ENCODE measurements at places on chromosomes 1 and 21.
A peak's percentile ranks its signal among the peaks of the same experiment; 100 is the strongest.

DNA sequence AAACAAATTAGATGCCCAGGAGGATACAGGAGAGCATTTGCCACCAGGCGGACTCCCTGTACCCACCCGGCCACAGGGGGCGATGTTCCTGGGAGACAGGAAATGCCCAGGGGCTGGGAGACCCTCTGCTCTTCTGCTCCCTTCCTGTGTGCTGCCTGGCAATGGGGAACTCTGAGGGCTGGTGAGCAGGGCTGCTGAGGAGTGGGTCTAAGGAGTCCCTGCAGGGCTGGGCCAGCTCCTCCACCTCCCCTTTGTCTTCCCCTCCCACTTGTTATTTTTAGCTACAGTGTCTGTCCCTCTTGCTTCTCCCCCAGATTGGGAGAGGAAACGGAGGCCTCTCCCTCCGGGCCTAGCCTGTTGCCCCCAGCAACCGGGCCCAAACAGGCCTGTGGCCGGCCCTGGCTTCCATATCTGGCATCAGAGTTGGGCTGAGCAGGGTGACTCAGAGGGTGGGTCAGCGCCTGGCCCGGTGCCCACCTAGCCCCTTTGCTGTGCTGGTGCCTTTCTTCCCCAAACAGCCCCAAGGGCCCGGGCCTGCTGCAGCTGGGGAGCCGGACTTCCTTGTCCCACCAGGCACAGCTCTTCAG, 11.6 kb downstream of the LMNA start:
- peak; percentile 57 for DNase-seq

DNA sequence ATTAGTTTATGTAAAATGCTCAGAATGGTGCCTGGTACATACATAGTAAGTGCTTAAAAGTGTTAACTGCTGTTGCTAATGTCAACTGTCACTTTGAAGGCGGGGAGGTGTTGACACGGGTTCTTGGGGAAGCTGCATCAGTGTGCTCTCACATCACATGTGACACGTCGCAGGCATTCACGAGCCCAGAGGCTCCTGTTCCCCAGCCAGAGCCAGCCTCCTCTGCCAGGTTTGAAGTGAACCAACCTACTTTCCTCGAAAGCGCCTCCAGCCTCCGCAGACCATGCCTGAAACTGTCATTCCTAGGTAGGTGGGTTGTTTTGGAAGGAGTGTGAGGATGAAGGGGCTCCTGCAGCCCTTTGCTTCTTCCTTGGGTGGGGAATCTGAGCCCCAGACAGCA, 13.8 kb downstream of the GALNT2 start:
- no peak for DNase-seq

DNA sequence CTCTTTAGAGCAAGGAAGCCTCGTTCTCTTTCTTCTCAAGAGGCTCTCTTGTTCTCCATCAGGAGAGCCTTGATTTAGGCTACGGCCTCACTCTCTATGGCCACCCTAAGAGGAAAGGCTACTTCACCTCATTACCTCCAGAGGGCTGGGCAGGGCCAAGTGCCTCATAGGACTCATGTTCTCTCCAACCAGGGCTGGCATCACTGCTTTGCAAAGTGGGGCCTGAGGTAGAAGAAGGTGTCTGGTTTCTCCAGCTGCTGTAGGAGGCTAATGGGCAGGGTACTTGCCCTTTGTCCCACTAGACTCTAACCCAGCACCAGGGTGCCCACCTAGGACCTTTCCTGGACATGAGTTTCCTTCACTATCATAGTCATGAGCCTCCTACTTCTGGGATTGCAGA, 2.1 kb upstream of the ATXN7L2 start:
- no peak for DNase-seq

GRCh38 chr21:38938343-38938742, 132.6 kb downstream of the ETS2 start:
- no peak for DNase-seq

DNA sequence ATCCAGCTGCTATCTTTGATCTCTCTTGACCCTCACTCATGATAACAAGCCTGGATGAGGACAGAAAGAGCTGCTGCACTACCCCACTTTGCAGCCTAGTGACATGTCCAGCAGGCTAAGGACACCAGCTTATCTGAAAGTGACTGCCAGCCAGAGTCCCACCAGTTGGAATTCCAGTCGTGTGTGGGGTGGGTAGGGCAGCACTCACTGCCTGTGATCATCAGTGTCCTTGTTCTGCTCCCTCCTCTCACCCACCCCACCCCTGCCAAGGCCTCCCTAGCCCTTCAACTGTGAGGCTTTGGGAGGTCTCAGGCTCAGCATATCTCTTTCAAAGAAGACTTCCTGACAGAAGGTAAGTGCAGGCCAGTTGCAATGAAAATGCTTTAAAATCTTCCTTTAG, 15.5 kb upstream of the NMNAT2 start:
- DNase-seq = no peak

DNA sequence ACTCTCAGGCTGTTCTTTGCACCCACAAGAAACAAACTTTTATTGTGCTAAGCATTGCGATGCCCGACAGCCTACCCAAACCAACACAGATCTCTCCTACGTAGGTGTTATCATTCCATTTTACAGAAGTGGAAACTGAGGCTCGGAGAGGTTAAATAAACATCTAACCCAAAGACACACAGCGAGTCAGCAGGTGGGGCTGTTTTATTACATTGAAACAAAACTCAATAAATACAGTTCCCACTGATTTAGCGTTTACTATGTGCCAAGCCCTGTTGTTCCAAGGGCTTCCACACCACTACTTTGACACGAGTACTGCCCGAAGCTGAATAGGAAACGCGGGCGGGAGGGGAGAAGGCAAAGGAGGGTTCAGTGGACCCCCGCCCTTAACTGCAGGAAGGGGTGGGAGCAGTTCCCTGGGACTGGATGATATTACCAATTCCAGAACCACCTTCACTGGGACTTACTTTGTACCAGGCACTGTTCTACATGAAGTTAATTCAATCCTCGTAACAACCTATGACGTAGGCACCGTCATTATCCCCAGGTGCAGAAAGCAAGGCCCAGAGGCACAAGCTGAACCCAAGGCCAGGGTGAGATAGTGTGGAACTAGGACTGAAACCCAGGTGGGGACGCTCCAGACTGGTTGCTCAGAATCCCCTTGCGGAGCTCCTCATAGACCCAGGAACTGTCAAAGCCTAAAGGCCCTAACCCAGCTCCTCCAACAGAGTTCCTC, 19.3 kb upstream of the ALDH4A1 start:
- no peak for DNase-seq

DNA sequence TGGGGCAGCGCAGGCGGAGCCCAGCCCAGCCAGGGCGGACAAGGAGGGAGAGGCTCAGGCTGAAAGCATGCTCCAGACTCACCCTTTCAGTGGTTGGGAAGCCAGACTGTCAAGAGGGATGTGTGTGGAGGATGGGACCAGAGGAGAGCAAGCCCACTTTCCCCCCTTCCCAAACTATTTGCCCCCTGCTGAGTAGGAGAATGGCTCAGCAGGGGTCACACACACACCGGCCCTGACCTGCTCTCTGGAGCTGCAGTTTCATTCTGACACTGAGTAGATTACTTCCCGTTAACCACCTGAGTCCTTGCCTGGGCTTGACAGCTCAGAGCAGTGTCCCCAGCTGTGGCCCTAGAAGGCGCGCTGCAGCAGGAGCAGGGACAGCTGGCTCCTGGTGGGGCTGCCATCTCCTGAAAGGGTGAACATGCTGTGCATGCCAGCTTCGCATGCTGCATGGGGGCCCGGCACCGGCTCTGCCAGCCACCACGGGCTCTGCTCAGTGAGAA, 51.6 kb upstream of the CNTN2 start:
- no peak for DNase-seq

DNA sequence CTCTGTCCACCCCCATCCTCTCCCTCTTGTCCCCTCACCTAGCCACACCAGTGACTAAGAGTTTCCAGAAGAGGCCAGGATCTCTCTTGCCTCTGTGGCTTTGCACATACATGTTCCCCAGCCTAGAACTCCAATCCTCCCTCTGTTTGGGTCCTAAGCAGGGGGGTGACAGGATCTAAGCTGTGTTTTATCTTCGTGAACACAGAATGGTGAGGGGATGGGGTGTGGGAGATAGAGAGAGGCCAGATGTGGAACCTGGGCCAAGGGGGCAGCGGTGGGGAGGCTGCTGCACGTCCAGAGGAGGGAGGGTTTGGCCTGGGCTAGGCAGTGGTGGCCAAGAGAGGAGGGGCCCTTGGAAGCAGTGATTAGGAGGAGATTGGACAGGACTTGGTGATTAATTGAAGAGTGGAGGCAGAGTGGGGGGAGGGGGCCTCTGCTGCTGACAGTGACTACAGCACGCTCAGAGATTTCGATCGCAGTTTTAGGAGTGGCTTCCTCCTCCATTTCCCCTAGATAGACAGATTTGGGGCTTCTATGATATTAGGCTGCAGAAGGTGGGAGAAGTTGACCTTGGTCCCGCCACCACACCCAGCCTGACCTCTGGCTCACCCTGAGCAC, 17.1 kb upstream of the ADGRB2 start:
- DNase-seq = no peak

DNA sequence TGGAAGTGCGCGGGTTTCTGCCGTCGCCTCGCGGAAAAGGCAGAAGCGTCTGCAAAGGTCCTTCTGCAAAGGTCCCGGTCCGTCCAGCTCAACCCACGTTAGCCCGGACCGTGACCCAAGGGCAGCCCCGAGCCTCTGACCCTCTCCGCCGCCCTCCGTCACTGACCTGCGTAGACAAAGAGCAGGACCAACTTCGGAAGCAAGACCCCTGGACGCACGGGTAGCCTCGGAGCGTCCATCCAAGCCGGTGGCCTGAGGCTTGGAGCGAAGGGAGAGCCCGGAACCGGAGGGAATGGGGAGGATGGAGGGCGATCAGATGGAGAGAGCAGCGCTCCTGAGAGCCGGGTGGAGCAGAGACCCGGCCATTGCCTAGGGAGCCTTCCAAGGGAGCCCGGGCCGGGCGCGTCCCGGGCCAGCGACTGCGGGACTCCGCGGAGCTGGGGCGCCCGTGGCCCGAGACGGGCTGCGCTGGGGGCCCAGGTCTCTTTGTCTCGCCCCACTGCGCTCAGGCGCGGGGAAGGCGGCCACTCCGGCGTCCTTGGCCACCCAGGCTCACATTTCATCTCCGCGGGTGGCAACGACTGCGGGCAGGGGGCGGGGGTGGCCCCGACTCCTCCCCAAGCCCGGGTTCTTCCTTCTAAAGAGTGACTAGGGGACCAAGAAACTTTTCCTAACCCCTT, at the start of gene CYYR1:
TSS of gene CYYR1 (minus strand) at position 585 of the 680 bp plus-strand sequence. CDS start at position 239, 346 bp downstream.
- DNase-seq = no peak

DNA sequence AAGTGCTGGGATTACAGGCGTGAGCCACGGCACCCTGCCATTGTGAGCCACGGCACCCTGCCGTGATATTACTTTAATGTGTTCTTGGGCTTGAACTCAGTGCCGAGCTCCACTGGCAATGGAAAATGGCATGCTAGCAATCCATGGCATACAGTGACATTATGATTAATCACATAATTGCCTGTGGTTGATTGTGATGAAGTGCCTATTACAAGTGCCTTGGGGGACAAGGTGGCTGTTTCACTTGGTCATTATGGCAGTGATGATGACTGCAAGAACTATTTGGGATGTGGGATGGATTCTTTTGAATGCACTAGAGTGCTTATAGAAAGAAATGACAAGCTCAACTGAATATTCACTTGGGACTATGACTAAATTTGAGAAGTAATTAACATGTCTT, 22.3 kb upstream of the HPCAL4 start:
- DNase-seq = no peak

DNA sequence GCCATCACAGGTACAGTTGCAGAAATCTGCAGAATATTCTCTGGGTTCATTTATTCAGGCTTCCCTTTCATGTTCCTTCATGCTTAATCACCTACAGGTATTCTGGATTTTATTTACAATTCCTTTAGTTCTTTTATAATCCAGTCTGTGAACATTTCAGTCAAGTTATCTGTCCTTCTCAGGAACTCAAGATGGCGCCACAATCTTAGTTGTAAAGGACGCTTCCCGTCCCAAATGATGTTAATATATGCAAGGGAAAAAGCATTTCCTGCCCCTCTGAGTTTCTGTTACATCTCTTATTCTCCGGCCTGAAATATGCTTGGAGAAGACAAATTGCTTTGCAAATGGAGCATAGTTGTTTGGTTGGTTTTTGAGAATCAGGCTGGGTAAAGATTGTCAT, 19.3 kb downstream of the F3 start:
- DNase-seq = no peak

GRCh38 chr21:14762734-14763694, 216.9 kb upstream of the SAMSN1 start:
- DNase-seq = peak; percentile 11

GRCh38 chr1:96487394-96487793, 234.2 kb upstream of the PTBP2 start:
- DNase-seq = no peak

DNA sequence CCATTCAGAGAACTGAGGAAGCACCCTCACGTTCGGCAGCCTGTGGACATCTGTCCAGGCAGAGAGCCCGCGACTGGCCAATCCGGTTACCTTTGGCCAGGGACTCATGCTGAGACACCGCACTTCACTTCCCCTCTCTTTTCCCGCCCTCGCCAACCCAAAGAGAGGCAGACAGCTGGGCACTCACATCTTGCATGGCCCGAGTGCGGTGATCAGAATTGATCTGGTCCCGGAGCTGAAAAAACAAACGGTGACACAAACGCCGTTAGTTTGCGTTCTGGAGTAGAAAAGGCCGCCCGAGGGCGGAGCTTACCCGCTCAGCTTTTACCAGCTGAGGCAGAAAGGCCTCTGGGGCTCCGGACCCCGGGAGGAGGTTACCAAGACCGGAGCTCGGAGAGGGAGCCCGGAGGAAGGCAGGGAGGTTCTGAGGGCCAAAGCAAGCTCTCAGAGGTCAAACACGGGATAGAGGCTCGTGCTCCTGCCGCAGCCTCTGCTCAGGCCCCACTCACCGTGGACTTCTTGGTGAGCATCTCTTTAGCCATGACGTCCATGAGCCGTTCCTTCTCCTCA, 376 bp downstream of the SF3A3 start:
- no peak for DNase-seq

GRCh38 chr1:6008084-6008415, 15.8 kb upstream of the NPHP4 start:
- DNase-seq = no peak

DNA sequence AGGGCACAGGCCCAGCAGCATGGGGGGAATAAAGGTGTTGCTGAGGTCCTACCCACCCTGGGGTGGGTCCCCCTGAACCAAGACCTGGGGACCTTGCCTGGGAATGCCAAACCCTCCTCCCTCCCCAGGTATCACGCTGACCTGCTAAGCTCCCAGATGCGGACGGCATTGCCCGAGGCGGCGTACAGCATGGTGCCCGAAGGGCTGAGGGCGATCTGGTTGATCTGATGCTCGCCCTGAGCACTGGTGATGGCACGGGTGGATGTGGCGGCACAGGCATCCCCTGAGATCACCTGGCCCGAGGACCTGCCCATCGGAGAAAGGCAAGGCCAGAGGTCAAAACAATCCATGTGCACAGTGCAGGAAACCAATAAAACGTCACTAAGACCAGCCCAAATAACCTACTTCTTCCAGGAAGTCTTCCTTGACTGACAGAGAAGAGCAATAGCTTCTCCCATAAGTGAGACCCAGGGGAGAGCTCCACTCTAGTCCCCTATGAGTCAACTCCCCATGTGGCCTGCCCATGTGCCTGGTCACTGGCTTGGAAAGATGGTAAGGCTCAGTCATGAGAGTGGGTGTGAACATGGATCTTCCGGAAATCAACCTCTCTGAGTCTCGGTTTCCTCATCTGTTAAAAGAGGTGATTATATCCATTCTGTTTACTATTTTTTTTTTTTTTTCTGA, 46.3 kb downstream of the KIF21B start:
- DNase-seq = no peak

GRCh38 chr1:171313319-171313834, 606 bp upstream of the FMO4 start:
- no peak for DNase-seq

GRCh38 chr1:25879675-25880074, 4.2 kb upstream of the PAQR7 start:
- no peak for DNase-seq

GRCh38 chr1:247948558-247948957, at the start of gene OR2L8:
Gene OR2L8 (plus strand): TSS chr1:247948858. CDS start chr1:247948858, 0 bp downstream.
- no peak for DNase-seq

All from CD4-positive, alpha-beta T cell treated with Interleukin-6 at 100 ng/mL for 8 hours (primary cell).